ENCODE measurements at places on chromosomes 1 and 21.

- DNase-seq: no peak
Measured at GRCh38 chr1:4430406-4431365, 223.7 kb upstream of the AJAP1 start.

DNA sequence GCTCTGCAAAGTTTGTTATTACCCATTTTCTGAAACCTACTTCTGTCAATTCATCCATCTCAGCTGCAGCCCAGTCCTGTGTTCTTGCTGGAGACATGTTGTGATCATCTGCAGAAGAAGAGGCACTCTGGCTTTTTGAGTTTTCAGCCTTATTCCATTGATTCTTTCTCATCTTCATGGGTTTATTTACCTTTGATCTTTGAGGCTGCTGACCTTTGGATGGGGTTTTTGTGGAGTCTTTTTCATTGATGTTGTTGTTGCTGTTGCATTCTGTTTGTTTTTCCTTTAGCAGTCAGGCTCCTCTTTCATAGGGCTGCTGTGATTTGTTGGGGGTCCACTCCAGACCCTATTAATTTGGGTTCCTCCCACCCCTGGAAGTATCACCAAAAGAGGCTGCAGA lies 164.3 kb downstream of the FCRL5 start:
- no peak for DNase-seq

DNA sequence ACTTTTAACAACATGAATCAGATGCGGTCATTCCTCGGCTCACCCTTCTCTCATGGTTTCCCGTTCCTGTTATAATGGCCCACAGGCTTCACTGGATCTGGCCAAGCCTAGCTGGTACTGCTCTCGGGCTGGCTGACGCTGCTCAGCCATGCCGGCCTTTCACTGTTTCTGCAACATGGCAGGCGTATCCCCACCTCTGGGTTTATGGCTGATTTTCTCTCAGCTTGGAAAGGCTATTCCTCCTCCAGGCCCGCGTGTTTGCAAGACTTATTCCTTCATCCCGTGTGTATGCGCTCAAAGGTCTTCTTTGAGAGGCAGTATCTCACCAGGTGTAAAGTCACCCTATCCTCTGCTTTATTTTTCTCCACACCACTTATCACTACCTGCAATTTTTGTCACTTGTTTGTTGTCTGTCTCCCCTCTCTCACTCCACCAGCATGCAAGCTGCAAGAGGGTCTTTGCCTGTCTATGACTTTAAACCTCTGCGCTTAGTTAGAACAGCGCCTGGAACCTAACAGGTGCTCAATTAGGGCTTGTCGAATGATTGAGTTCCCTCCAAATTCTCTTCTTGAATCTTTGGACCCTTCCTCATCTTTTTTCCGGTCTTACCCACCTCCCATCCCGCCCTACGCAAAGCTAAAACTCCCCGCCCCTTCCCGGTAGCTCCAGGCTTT lies 491 bp upstream of the RAP1A start:
- no peak for DNase-seq

DNA sequence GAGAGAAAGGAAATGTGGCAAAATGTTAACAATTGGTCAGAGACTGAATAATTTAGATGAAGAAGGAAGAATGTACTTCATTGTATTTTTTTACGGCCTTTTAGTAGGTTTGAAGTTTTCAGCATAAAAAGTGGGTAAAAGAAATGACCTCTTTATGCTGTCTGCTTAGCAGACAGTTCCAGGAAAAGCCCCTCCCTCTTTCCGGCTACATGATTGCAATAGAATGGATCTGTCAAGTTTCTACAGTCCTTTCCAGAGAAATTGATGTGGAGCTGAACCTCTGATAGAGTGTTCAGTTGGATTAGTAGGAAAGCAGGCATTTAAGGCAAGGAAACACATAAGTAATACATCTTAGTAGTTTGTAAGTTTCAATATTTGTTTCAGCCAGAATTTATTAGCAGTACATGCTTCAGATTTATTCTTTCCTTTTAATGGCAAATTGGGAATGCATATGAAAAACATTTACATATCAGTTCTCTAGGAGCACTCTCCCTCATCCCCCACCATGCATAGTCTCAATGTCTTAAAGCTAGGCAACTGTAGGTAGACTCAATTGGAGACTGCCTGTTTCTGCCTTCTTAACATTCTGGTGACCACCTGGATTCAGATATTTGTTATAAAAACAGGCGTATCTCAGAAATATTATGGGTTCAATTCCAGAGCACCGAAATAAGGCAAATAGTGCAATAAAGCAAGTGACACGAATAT lies 36.4 kb downstream of the HS2ST1 start:
- DNase-seq: no peak

DNA sequence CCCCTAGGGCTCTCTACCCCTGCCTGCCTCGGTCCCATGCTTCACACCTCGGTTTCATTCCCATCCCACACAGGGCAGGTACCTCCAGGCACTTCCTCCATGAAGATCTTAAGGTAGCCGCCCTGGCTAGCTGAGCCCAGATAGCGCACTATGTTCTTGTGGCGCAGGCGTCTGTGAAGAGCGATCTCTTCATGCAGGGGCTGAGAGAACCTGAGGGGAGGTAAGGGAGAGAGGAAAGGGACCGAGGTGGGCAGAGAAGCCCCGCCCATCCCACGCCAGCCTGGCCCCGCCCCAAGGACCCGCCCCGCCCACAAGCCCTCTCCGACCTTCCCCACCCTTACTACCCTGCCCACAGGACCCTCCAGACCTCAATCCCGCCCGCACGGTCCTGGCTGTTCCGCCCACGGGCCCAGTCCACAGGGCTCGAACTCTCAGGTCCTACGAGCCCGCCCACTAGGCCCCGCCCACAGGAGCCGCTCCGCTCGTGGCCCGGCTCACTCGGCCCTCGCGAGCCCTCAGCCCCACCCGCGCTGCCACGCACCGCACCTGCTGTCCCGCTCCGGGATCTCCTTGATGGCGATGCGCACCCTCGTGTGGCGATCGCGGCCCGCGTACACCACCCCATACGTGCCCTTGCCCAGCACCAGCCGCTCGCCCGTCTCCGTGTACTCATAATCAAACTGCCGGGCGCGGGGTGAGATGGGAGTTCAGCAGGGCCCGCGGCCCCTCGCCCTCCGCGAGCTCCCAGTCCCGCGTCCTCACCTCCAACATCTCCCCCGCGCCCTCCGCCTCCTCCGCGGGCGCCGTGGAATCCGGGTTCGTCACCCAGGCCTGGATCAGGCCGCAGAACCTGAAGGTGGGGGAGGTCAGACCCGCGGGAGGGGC lies 6.4 kb downstream of the MAP3K6 start:
- DNase-seq: no peak

DNA sequence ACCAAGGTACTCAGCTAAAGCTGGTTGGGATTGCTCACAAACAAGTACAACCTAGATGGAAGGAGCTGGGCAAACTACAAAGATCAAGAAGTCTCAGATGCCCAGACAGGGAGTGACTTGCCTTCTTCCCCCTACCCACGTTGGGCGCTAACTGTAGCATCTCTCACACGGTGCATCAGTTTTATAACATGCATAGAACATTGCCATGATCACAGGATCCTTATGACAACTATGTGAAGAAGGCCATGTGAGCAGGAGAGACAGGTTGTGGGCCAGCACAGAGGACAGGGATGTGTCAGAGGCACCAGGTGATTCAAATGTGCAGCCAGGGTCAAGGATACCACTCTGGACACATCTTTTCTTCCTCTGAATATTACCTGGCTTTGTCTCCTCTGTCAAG lies 28.3 kb upstream of the CYP4B1 start:
- no peak for DNase-seq

- DNase-seq: no peak
Measured at GRCh38 chr1:63833363-63834119, 59.7 kb downstream of the ROR1 start.

GRCh38 chr1:159803956-159804689 lies 2.0 kb downstream of the FCRL6 start:
- no peak for DNase-seq

- DNase-seq: no peak
Measured at GRCh38 chr1:7265771-7266371, 480.6 kb downstream of the CAMTA1 start.

GRCh38 chr1:64865105-64865757 lies 101.1 kb downstream of the JAK1 start:
- DNase-seq: no peak

GRCh38 chr1:2358072-2358471 lies 33.3 kb downstream of the MORN1 start:
- DNase-seq: no peak

- peak; percentile 30 for DNase-seq
Measured at GRCh38 chr21:41283211-41283818, 33.3 kb upstream of the FAM3B start.

GRCh38 chr1:233394860-233395717 lies 67.6 kb downstream of the MAP3K21 start:
- peak; percentile 4 for DNase-seq

GRCh38 chr1:40344597-40344996 lies 27.5 kb upstream of the COL9A2 start:
- DNase-seq: peak; percentile 3

GRCh38 chr21:28375708-28376385 lies 616.8 kb downstream of the LTN1 start:
- DNase-seq: no peak

GRCh38 chr1:31798433-31799195 lies 17.2 kb downstream of the SPOCD1 start:
- no peak for DNase-seq

- DNase-seq: no peak
Measured at GRCh38 chr1:184362876-184363275, 24.0 kb upstream of the C1orf21 start.

- no peak for DNase-seq
Measured at GRCh38 chr1:205287076-205287475, 34.5 kb downstream of the NUAK2 start.

GRCh38 chr1:2372551-2373490 lies 18.5 kb downstream of the MORN1 start:
- DNase-seq: no peak

DNA sequence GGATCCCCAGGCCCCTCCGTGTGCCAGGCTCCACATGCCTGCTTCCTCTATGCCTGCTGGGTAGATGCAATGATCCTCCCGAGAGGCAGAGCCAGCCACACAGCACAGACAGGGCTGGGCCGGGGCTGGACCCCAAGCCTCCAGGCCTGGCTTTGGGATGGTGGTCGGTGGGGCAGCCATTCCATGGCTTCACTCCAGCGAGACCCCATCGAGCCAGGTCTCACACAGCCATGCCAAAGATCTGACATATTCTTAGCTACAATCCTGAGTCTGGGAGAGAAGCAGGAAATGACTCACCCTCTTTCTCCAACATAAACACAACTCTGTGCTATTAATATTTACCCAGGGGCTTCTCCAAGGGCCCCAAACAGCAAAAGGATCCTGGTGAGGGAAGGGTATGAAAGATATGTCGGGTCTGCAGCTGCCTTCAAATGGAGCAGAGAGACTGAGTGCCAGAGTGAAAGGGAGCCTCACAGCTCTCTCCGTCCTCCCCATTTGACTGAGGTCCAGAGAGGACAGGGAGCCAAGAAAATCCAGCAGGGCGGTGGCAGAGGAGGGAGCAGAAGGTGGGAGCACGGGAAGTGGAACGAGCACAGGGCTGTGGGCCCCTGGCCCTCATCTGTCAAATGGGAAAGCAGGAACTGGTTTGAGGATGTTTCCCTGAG lies 639.5 kb downstream of the MATN1 start:
- DNase-seq: no peak

GRCh38 chr1:24902471-24902891 lies 27.6 kb downstream of the RUNX3 start:
- no peak for DNase-seq

GRCh38 chr21:43303275-43304178 lies 123.4 kb downstream of the SIK1 start:
- no peak for DNase-seq

GRCh38 chr1:37901893-37902225 lies 42.5 kb upstream of the MTF1 start:
- no peak for DNase-seq

DNA sequence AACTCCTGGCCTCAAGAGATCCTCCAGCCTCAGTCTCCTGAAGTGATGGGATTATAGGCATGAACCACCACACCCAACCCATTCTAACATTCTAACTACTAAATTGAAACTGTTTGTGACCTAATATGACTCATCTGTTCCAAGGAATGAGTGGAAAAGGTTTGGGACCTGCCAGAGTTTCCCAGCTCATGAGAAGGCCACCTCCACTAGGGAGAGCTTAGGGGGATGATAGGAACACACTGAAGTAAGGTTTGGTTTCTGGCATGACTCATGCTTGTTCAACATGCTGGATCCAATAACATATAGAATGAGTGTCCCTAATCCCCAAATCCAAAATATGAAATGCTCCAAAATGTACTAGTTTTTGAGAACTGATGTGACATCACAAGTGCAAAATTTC lies 18.9 kb upstream of the SCAF4 start:
- DNase-seq: no peak

DNA sequence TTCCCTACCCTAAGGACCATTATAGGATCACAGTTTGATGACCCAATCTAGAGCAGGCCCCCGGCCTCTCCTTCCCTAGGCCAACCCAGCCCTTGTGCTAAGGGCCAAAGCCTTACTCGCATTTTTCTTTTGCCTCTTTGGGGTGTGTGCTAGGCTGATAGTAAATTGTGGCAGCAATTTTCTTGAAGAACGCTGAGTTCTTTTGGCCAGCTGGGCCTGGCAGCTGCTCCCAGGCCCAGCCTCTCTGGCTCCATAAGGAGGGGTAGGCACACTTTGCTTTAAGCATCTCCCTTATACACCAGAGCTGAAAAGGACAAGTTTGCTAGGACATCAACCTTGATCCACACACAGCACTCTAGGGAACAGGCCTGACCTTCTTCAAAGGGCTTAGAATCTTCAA lies 4.2 kb downstream of the OLFML2B start:
- no peak for DNase-seq
